ENCODE measurements at places on chromosomes 1 and 21.

DNA sequence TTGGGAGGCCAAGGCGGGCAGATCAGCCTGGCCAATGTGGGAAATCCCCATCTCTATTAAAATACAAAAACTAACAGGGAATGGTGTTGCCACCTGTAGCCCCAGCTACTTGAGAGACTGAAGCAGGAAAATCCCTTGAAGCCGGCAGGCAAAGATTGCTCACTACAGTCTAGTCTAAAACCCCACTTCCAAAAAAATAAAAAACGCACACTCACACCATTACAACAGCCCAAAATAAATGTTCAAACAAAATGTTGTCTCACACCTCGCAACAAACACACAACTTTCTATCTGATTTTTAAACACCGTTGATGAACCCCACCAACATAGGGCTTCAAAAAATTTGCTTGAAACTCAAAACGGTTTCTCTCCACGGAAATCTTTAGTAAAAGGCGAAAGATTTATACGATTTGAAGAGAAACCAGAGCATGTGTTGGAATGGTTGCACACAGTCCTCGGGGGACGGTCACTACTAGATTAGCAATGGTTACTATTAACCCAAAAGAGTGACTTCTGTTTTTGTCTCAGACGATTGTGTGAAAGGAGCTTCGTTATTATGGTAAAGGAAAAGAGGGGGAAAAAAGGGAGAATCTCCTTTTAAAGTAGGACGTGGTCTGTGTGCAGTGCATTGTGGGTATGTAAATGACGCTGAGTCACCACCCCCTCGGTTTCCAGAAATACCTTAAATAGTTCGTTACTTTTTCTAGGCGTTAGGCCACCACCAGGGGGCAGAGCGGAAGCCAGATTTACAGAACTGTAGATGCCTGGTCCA, at the start of gene RNU5D-1:
Gene RNU5D-1 (minus strand): TSS at position 430 of the 772 bp plus-strand sequence.
- peak within 1 kb of the TSS; percentile 100 for H3K27ac ChIP-seq
- peaks cover 10% of the 10 kb centered on the region for H3K4me1 ChIP-seq

DNA sequence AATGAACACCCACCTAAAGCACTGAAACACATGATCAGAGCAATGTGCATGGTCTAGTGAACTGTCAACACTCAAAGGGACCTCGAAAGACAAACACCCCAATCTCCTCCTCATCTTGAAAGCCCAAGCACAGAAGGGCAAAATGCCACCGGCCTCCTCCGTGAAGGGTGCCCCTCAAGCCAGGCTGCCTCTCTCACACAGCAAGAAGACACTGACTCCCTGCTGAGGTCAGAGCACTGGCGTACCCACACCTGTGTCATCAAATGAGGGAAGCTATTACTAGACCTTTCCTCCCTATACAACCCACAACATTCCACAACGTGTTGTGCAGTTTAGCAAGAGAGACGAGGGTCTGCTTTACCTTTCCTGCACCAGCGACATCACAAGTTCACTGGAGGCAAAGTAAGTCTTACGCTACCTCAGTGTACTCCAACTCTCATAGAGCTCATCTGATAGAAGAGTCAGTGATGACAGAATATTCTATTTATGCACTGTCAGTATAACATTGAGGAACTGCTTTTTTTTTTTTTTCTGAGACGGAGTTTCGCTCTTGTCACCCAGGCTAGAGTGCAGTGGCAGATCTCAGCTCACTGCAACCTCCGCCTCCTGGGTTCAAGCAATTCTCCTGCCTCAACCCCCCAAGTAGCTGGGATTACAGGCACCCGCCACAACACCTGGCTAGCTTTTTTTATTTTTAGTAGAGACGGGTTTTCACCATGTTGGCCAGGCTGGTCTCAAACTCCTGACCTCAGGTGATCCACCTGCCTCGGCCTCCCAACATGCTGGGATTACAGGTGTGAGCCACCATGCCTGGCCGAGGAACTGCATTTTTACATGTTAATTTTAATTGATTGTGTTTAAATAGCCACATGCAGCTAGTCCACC, 3.3 kb downstream of the SH3BP5L start:
- H3K27me3 ChIP-seq = no peaks in the 10 kb centered on the region
- peaks cover 5% of the 10 kb centered on the region for H3K36me3 ChIP-seq
- no peak for DNase-seq
- H3K27ac ChIP-seq = peak overlapping the region; percentile 12
- H3K4me3 ChIP-seq = no peak overlapping the region

- no peak overlapping the region for H3K27ac ChIP-seq
- no peaks in the 10 kb centered on the region for H3K36me3 ChIP-seq
- H3K27me3 ChIP-seq = no peaks in the 10 kb centered on the region
- peak overlapping the region; percentile 60 for H3K4me3 ChIP-seq
These were observed 35.5 kb downstream of the TOMM20 start for GRCh38 chr1:235093013-235093695.

DNA sequence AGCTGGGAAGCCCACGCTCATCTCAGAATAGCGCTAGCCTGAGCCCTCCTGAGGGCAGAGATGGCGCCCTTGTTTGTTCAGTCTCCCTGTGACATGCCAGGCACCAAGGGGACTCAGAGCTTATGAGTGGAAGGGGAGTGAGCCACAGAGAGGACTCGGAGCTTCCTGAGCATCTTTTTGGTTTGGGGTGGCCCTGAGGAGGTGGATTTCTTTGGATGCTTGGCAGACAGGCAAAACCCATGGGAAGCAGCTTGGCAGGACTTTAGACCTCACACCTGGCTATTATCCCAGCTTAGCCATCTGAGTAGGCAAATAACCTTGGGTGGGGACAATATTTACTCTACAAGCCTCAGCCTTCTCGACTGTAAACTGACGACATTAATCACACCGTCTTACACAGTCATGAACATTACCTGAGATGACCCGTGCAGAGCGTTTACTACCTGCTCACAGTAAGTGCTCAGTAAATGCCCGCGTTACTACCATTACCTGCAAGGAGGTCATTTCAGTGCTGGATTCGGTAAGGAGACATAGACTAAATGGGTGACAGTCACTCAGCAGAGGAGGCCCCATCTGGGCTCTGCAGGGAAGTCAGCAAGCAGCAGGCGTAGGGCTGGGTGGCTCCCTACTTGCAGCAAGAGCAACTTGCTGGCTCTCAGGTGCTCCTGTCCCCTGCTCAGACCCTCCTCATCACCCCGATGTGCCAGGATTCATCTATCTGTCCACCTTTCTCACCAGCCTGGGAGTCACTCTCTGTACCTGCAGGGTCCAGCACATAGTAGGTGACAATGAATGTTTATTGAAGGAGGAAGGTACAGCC, 54.9 kb downstream of the KLHDC7A start:
- H3K27me3 ChIP-seq = peaks cover 88% of the 10 kb centered on the region
- no peak overlapping the region for H3K4me3 ChIP-seq
- H3K27ac ChIP-seq = no peak overlapping the region
- H3K36me3 ChIP-seq = no peaks in the 10 kb centered on the region

GRCh38 chr1:223135176-223135942, 7.7 kb downstream of the TLR5 start:
- H3K27me3 ChIP-seq = peaks cover 13% of the 10 kb centered on the region
- H3K4me1 ChIP-seq = peaks cover 23% of the 10 kb centered on the region
- no peak for DNase-seq
- H3K27ac ChIP-seq = peak overlapping the region; percentile 89
- no peak overlapping the region for H3K4me3 ChIP-seq

DNA sequence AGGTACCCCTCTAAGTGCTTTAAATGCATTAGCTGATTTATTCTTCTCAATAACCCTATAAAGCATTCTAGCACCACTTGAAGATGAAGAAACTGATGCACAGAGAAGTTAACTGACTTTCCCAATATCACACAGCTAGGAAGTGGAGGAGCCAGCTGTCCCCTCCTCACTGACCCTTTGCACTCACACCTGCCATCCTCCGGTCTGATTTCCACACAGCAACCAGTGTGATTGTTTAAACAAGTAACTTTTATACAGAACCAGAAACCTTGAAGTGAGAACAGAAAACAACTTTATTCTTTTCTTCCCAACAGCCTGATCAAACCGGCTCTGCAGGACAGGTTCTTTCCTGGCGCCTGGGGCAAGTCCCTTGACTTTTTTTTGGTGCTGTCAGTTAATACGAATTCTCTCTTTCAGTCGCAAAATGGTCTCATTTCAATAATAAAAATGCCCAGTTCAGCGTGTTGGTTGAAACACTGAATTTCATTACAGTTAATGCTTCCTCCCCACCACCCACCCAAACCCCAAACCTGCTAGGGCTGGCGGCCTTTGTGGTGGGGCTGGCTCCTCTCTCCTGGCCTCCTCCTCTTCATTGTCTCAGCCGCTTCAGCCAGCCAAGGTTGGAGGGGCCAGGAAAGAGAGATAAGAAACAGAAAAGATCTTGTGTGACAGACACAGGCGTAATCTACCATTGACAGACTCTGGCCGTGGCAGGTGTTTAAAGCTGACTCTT, 26.4 kb upstream of the EEIG2 start:
- H3K4me1 ChIP-seq = peaks cover 19% of the 10 kb centered on the region
- H3K4me3 ChIP-seq = peak overlapping the region; percentile 16
- H3K27me3 ChIP-seq = no peaks in the 10 kb centered on the region
- H3K36me3 ChIP-seq = no peaks in the 10 kb centered on the region
- DNase-seq = no peak

Data from mesothelial cell of epicardium (in vitro differentiated cells).